ENCODE measurements at places on chromosomes 3 and 15. TPM values are rescaled to one million over a fixed set of nuclear protein-coding genes. Genes with fewer than 3 reads are reported as not detected.

DNA sequence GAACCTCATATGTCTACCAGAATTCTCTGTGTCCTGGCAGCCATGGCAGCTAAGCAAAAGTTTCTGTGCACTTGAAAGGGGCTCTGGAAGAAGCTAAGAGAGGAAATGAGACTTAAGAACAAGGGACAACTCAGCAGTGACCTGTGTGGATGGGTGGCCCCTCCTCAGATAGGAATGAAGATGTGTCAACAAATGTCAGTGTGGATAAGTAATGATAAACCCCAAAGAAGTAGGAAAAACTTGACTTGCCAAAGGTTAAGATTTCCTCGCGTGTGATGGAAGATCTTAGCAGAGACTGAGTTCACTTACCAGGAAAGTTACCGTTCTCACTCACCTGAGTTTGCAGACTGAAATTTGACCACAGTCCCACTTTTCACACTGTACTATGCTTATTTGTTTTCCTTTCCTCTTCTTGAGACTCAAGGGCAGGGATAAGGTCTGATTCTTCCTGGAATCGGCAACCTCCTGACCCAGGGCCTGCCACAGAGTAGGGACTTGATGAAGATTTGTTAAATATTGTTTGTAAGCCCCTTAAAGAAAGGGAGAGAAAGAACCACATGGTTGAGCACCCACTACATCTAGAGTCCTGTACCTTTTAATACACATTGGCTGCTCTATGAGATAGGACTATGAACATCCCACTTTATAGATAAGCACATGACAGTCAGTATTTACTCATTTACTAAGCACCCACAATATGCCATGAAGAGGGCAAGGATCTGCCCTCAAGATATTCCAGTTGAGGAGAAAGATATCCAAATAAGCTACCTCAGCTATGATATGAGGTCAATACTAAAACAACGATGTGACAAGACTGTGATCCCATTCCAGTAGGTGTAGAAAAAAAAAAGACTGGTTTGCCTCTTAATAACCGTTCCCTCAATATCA is 7.3 kb upstream of the HRH1 start:
- H3K27me3 ChIP-seq, result no peaks in the 10 kb centered on the region
- no peaks in the 10 kb centered on the region for H3K36me3 ChIP-seq
- H3K27ac ChIP-seq, result peak overlapping the region; percentile 58
- H3K4me1 ChIP-seq, result peaks cover 32% of the 10 kb centered on the region

GRCh38 chr3:48990636-48991469 is 812 bp downstream of the P4HTM start:
- DNase-seq, result peak; percentile 56
- no peaks in the 10 kb centered on the region for H3K36me3 ChIP-seq
- peak overlapping the region; percentile 94 for H3K27ac ChIP-seq
- H3K4me3 ChIP-seq, result peak overlapping the region; percentile 77
- no peaks in the 10 kb centered on the region for H3K27me3 ChIP-seq

- H3K27me3 ChIP-seq, result no peaks in the 10 kb centered on the region
- DNase-seq, result no peak
- H3K27ac ChIP-seq, result no peak overlapping the region
- H3K36me3 ChIP-seq, result peaks cover 30% of the 10 kb centered on the region
- H3K4me1 ChIP-seq, result peaks cover 14% of the 10 kb centered on the region
These were observed 23.7 kb downstream of the PHLDB2 start for GRCh38 chr3:111882799-111883198.

GRCh38 chr3:119295816-119296726 is 1.9 kb downstream of the ARHGAP31 start:
- H3K4me3 ChIP-seq, result peak overlapping the region; percentile 93
- H3K36me3 ChIP-seq, result no peaks in the 10 kb centered on the region
- peaks cover 25% of the 10 kb centered on the region for H3K4me1 ChIP-seq
- H3K27ac ChIP-seq, result peak overlapping the region; percentile 65

DNA sequence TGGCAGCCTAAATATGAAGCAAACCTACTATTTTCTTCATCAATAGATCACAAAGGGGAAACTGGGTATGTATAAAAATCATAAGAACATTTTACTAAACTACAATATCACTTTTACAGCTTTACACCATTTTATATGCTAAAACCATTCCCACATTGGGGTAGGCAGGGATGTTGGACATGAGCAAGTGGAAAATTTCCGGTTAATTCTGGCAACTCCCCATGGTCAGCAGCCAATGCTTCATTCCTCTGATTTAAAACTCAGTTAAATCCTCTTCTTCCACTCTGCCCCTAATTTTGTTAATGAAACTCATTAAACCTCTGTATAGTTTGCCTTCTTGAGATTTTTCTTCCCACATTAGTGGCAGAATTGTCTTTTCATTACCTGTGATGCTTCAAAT is 552.5 kb upstream of the NECTIN3 start:
- no peak overlapping the region for H3K27ac ChIP-seq
- H3K4me3 ChIP-seq, result no peak overlapping the region
- H3K27me3 ChIP-seq, result no peaks in the 10 kb centered on the region
- no peaks in the 10 kb centered on the region for H3K36me3 ChIP-seq
- H3K4me1 ChIP-seq, result peaks cover 13% of the 10 kb centered on the region

GRCh38 chr15:56817321-56818080 is 84.2 kb upstream of the ZNF280D start:
- H3K36me3 ChIP-seq, result no peaks in the 10 kb centered on the region
- peak; percentile 69 for DNase-seq
- H3K27me3 ChIP-seq, result no peaks in the 10 kb centered on the region
- H3K27ac ChIP-seq, result no peak overlapping the region

DNA sequence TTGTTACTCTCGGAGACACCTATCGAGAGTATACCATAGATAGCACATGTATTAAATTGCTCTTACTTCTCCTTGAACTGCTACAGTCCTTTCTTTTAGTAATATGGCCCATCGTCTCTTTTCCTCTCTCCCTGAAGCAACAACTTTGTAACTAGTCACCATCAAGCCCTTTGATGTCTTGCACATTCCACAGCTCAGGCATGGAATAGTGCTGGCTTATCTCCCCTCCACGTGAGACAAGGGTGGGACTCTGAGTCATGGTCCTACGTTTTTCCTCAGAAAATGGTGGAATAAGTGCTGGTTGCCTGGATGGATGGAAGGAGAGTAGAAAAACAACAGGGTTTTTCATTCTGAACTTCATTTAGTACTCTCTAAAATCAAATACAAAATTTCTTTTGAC is 163.3 kb upstream of the MBNL1 start:
- no peak for DNase-seq
- H3K36me3 ChIP-seq, result no peaks in the 10 kb centered on the region
- no peaks in the 10 kb centered on the region for H3K27me3 ChIP-seq
- H3K4me3 ChIP-seq, result no peak overlapping the region

Gene CNTN3
- 18.5 TPM for total RNA-seq

Gene CILP
- under 0.01 TPM for total RNA-seq

Gene TSEN2
- 15.6 TPM for total RNA-seq

Gene MKRN2OS
- total RNA-seq, result not detected

Gene TMEM207
- not detected for total RNA-seq

Data from GM23248 (cell line).